ENCODE measurements at places on chromosomes 11 and 22. TPM values are rescaled to one million over a fixed set of nuclear protein-coding genes. Genes with fewer than 3 reads are reported as not detected.

- no peak for DNase-seq
Observed at GRCh38 chr11:59833602-59834001, 11.7 kb downstream of the CBLIF start.

Gene TMEM9B
- 44.4 TPM for total RNA-seq

Gene CXCR5
- 0.09 TPM for total RNA-seq

Gene ANO9
- total RNA-seq = 2.7 TPM

All from omental fat pad (tissue), 4 donors.